Activated T-helper 17 cell treated with anti-CD3 and anti-CD28 coated beads, Interleukin-2, amount 50 U/mL, for 72 hours (primary cell): ENCODE measurements at places on chromosomes 11 and 22. TPM values are rescaled to one million over a fixed set of nuclear protein-coding genes. Genes with fewer than 3 reads are reported as not detected.

BIK gene
- total RNA-seq, result 1.9 TPM

MUC15 gene
- total RNA-seq, result not detected

SMC1B gene
- total RNA-seq, result 0.43 TPM

ARVCF gene
- 1.2 TPM for total RNA-seq

C11orf16 gene
- total RNA-seq, result not detected
